Cortex of kidney (tissue), 1 donor: ENCODE measurements at places on chromosomes 4 and X.

DNA sequence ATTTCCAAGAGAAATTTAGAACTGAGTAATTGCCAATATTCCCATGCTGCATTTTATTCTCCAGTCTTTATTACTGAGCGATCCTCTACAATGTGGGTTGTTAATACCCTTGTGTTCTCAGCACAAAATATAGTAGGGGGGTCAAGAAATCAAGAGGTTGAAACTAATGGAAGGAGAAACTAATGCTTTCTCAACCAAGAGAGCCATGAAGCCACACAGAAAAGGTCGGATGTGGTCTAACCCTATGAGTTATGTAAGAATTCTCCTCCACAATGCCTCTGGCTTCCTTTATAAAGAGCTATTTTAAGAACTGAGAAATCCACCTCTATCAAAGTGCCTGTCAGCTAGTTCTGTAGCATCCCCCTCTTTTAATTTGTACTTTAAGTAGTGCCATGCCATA, 268.5 kb downstream of the CHIC1 start:
- no peak for DNase-seq

- no peak for DNase-seq
These were observed 14.2 kb downstream of the LRBA start for GRCh38 chr4:151000747-151001429.

DNA sequence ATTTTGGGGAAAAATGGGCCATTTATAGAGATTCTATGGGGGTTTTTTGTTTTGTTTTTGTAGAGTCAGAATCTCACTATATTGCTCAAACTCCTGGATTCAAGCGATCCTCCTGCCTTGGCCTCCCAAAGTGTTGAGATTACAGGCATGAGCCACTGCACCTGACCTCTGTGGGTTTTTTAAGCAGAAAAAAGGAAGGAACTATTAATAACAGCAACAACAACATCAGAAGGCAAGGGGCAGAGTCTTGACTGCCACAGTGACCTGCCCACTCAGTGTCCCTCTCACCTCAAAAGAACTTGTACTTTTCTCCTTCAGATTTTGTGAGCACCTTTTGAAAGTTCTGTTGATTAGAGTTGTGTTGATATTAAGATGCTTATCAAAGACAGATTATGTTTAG, 48.1 kb downstream of the FNIP2 start:
- no peak for DNase-seq

- DNase-seq: no peak
These were observed 64.1 kb downstream of the NEUROG2 start for GRCh38 chr4:112451831-112452230.

DNA sequence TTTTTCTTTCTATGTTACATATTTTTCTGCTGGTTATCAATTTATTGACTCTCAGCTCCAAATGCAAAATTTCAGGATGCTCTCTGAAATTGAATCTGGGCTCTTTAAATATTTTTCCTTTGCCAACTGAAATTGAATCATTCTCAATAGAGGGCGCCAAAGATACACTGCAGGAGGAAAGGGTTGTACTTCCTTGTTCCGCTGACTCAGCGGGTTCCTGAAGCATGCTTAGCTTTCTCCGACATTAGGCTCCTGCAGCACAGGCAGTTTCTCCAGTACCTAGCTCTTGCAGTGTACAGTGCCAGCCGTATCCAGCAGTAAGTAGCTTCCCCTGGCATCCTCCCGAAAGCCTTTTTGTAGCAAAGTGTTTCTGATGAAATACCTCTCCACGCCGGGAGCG, 28.8 kb upstream of the CFAP47 start:
- DNase-seq: no peak

- no peak for DNase-seq
These were observed 181.1 kb upstream of the WDFY3 start for GRCh38 chr4:85147481-85148076.
